ENCODE measurements at places on chromosomes 2 and 18.

DNA sequence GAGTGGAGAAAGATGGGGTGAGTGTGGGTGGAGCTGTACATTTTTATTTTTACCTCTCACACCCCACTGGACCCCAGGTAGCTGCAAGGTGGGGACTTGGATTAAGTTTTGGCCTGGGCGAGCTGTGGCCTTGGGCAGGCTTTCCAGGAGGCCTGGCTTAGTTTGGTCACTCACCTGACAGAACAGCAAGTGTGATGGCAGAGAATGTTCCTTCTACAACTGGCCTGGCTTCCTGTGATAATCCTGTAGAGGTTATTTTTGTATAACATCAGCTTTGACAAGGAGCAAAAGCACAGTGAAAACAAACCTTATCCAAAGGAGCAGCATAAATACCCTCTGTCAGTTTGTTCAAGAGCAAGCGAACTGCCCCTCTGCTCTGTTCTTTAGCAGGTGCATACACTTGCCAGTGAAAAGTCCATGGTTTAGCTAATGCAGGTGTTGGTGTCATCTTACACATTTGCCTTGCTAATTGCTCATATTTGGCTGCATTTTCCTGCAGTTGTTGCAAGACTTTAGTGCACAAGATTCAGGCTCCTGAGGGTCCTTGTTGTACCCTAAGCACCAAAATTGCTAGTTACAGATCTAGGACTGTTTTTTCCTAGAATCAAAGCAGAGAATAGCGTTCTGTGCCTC lies 6.3 kb downstream of the THNSL2 start:
- no peak for DNase-seq

GRCh38 chr2:70181363-70181956 lies 9.4 kb downstream of the C2orf42 start:
- no peak for DNase-seq

- DNase-seq = no peak
Measured at GRCh38 chr2:215848698-215849097, 164.7 kb downstream of the MREG start.

GRCh38 chr18:9135912-9136314 lies 668 bp upstream of the ANKRD12 start:
- DNase-seq = peak; percentile 15

DNA sequence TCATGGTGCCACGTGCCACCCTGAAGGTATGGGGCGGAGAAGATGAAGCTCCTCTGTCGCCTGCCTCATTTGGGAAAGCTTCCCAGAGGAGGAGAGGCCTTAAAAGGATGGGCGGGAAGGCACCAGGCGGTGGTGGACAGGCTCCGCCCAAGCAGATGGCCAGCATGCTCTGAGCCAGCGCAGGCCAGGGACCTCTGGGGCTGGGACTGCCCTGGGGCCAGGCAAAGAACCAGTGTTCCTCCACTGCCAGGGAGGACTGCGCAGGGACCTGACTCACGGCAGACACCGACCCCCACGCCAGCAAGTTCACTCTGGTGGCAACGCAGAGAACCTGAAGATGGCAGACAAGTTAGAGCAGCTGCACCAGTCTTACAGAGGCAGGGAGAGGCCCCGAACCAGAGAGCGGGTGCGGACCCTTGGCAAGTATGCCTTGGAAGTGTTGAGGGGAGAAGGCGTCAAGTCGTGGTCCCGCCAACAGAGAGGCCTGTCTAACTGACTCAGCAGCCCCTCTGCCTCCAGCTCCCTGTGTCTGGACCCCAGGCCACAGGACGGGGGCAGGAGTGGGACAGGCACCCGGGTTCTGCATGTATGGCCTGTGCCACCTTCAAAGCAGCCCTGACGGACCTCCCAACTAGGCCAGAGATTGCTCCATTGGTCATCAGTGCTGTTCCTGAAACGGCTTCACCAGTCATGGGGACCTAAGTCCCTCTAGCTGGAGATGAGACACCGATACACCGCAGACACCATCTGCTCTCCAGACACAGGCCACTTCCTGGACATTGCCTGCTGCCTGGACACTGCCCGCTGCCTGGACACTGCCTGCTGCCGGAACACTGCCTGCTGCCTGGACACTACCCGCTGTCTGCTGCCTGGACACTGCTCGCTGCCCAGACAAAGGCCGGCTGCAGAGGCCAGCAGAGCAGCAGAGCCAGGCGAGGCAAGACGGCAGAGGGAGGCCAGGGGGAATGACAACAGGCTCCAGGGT lies 124.7 kb downstream of the HDAC4 start:
- peak; percentile 26 for DNase-seq

- no peak for DNase-seq
Measured at GRCh38 chr2:138589663-138590062, 88.1 kb downstream of the SPOPL start.

- no peak for DNase-seq
Measured at GRCh38 chr2:18208956-18209355, 330.5 kb downstream of the KCNS3 start.

DNA sequence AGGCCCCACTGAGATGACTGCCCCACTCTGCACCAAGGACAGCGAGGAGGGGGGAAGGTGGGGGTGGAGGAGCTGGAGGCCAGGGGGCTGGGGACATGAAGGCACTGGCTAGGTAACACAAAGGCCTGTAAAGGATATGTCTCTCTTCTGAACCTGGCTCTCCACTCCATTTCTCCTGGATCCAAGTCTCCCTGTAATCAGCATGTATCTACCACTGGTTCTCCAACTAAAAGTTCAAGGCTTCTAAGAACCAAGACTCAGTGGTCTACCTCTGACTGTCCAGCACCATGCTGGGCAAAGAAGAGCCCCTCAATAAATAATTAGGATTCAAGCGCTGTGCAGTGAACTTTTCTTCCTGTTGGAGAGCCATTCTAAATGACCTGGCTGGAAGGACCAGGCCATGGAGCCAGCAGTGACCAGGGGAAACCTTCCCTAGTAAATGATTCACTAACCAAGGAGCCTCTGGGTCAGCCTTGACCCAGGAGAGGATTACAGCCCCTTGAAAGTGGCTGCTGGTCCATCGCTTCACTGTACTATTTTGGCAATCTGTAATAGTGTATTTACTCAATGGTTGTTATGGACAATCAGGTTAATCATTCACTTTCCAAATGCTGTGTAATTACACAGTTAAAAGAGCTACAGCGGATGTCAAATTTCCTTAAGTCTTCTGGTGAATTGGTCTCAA lies 73.2 kb downstream of the BCL11A start:
- DNase-seq = no peak

DNA sequence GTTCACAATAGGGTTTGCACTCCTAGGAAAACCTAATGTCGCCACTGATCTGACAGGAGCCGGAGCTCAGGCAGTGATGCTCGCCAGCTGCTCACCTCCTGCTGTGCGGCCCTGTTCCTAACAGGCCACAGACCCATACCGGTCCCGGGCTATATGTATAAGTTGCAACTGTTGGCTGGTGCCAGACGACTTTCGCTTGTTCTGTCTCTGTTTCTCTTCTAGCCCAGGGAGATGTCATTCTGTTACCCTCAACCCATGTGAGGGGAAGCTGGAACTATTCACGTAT lies 170.3 kb downstream of the BCL2 start:
- DNase-seq = no peak

DNA sequence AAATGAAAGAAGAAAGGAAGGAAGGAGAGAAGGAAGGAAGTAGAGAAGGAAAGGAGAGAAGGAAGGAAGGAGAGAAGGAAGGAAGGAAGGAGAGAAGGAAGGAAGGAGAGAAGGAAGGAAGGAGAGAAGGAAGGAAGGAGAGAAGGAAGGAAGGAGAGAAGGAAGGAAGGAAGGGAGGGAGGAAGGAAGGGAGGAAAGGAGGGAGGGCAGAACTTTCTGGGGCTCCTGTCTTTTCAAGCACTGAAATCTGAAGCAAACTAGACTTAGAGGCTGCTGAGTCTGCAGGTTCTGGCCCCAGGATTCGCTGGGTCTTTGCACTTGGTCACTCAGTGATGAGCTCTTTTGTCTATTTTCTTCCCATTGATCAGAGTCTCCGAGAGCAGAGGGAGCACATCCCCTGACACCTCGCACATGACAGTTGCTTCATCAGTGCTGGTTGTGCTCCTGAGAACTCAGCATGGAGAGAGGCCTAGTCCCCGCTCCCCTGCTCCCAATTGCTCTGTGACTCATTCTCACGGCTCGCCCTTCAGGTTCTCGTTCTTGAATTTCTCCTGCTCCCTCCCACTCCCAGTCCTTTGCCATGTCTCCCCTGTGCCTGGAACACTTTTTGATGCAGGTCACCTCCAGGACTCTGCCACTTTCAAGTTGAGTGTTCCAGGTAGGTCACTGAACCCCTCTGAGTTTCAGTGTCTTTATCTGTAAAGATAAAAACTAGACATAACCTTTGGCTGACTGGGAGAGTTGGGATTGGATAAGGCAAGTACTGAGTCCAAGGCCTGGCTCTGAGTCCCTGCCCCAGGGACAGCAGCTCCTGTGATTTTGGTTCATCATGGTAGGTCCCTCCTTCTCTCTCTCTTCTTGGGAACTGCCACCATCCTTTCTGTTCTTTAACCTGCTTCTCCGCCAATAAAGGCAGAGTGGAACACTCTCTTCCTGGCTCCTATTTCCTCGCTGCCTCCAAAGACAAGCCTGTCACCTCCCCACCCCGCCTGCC lies 55.2 kb downstream of the TNP1 start:
- DNase-seq = no peak

DNA sequence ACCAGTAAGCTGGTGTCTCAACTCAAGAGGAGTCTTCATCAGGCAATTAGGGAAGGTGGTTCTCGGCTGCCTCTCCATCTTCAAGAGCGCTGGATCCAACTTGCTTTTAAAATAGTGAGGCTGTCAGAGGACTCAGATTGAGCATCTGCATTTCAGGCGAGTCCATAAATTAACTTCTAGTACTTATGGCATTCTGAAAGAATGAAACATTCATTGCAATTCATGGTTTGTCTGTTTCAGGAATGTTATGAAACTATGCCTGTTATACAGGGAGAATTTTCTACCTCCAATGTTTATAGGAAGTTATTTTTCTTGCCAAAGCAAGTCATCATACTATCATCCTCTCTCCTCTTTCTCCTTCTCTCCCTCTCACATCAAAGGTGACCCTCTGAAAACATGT lies 883.2 kb downstream of the SLC4A3 start:
- no peak for DNase-seq

DNA sequence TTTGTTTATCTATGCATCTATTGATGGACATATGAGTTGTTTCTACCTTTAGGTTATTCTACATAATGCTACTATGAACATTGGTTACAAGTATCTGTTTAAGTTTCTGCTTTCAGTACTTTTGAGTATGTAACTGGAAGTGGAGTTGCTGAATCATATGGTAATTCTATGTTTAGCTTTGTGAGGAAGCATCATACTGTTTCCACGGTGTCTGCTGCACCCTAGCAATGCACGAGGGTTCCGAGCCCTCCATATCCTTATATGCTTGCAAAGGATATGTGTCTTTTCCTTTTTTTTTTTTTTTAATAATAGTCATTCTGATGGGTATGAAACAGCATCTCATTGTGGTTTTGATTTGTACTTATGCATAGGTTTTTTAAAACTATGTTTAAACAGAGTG lies 83.7 kb downstream of the FMNL2 start:
- no peak for DNase-seq

DNA sequence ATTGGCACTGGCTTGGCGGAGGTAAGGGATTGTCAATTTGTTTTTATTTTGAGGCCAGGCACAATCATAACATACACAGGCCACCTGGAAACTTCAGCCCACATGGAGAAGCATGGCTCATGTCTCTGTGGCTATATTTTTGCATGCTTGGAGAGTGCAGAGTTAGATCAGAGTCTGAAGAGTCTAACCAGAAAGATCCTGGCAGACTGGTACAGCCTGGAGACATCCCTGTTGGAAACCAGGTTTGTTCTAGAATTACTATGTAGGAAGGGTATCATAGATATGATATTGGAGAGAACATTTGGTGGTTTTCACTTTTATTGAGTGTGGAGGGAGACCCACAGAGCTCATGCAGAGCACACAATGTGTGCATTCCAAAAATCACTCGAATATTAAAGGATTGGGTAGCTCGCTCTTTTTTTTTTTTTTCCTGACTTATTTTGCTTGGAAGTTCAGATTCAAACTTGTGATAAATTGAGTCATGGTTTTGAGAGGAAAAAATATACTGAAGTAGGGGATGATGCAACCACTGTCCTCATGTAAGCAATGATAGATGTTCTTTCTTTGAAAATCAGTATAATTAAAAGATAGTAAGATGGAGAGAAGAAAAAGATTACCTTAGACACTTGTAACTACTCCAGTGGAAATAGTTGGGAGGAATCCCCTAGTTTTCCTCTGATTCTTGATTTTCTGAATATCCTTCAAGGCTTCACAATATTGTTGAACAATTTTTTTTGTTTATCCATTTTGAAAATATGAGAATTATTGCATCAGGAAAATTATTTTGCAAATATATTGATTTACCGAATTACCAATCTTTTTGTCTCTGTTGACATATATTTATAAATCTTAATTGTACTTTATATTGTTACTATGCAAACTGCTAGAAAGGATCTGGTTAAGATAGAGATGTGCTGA lies 185.7 kb upstream of the ZEB2 start:
- no peak for DNase-seq

- DNase-seq = no peak
Measured at GRCh38 chr18:43108882-43109281, 6.6 kb downstream of the RIT2 start.

DNA sequence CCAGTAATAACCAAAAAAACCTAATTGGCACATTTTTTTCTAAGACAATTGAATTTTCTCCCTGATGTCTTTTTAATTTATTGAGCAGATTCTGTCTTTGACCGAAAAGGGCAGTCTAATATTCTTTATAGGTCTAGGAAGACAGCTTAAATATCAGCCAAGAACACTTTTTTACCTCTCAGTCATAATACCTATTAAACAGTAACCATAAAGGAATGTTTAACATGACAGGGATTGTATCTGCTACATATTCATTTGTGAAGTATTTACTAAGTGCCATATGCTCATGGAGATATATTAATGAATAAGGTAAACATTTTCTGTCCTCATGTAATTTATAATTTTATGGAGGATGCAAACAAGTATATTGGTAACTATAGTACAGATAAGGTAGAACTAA lies 3.1 kb upstream of the HTR2B start:
- DNase-seq = no peak

- DNase-seq = no peak
Measured at GRCh38 chr18:6427286-6427685, 12.6 kb upstream of the L3MBTL4 start.

DNA sequence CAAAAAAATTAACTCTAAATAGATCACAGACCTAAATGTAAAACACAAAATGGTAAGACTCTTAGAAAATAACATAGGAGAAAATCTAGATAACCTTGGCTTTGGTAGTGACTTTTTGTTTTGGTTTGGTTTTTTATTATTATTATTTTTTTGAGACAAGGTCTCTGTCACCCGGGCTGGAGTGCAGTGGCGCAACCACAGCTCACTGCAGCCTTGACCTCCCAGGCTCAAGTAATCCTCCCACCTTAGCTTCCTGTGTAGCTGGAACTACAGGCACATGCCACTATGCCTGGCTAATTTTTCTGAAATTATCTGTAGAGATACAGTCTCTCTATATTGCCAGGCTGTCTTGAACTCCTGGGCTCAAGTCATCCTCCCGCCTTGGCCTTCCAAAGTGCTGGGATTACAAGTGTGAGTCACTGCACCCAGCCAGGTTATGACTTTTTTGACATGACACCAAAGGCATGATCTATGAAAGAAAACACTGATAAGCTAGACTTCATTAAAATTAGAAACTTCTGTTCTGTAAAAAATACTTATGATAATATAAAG lies 88.0 kb downstream of the HNRNPLL start:
- no peak for DNase-seq

GRCh38 chr2:197673106-197673505 lies 2.3 kb downstream of the RFTN2 start:
- no peak for DNase-seq

All from cerebellar nuclear complex (tissue), 1 donor.